Lung microvascular endothelial cell (primary cell): ENCODE measurements at places on chromosomes 4 and X. TPM values are rescaled to one million over a fixed set of nuclear protein-coding genes. Genes with fewer than 3 reads are reported as not detected.
A peak's percentile ranks its signal among the peaks of the same experiment; 100 is the strongest.

DNA sequence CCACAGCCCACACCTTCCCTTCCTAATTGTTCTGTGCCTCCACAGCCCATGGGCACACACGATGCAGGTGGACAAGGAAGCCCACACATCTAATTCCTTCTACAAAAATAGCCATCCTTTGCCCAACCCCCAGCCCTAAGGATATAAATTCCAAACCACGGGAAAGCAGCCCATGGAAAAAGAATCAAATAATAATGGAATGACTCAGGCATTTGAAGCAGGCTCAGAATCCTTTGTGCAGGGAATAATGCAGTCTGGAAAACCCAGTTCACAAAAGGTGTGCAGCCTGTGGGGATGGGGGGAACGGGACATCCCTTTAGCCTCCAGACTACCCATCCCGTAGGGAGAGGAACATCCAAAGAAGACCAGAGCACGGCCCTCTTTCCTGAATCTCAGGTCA lies 342.3 kb upstream of the GALNT7 start:
- DNase-seq: no peak

DNA sequence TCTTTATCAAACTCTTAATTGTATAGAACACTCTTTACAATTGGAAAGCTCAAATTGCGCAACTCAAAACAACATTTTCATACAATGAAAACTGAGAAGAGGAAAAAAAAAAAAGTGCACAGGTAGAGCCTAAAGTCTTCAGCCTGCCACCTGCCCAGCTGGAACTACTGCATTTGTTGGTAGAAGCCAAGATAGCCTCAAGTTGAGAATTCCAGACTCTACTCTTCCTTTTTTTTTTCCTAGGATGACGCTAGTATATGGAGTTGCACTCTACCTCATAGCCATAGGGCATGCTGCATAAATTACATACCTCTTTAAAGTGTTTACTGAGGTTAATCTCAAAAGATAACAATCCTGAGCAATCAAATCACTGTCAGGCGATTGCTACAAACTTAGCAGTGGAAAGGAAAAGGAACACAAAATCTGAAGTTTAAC lies 13.6 kb downstream of the ABCG2 start:
- no peak for DNase-seq

GRCh38 chr4:10534820-10535219 lies 77.6 kb upstream of the ZNF518B start:
- no peak for DNase-seq

The ARSJ gene
- 12.4 and 13.9 TPM in 2 replicates for total RNA-seq

DNA sequence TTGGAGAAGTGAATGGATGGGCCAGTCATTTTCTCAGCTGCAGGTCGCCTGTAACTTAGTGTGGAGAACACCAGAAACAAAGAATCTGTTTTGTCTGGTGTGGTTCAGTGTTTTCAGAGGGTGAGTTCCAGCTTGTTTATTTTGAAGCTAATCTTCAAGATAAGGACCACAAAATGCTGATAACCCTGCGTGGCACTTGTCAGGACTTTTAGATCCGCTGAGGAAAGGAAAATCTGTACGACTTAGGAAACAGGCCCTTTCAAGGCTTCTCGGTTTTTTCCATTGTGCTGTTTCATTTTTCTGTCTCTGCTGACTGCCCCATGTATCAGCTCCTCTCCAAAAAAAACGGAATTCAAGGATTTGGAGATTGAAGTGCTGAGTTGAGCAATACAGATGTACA lies 8.7 kb upstream of the ANAPC4 start:
- DNase-seq: no peak

The CHM gene
- 14.6 and 20.2 TPM in 2 replicates for total RNA-seq

The MAGEC2 gene
- total RNA-seq: not detected in 2 replicates

DNA sequence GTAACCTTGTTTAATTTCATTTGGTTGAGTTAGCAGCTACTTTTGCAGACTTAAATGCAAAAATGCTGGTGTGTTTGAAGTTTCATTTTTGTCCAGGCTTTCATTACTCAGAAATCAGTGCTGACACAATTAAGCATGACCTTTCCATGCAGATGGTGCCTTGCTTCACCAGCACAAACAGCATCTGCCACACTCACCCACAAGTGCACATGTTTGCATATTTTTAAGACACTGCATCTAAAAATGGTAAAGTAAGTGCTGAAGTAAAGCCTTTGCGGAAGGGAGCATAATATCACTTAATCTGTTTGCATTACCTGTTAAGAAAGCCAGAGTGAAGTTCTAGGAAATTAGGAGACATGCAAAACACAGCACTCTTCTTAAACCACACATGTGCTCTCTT lies 7.3 kb upstream of the DAPP1 start:
- DNase-seq: no peak

GRCh38 chrX:70554081-70554480 lies 109.4 kb downstream of the DLG3 start:
- DNase-seq: peak; percentile 22

DNA sequence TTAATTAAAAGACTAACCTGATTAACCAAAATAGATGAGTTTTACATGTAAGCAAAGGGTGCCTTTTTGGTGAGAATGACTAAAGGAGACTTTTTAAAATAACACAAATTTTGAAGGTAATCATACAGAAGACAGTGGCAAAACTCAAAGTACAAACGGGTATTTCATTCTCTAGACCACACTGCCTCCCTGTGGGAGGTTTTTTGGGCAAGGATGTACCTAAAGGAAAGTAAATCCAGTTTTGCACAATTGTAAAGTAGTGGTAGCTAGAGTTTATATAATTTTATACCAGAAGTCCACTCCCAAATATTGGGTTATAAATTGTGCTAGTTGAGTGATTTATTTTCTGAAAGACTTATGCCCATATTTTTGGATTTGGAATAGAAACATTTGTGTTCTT lies 201.0 kb downstream of the PAPSS1 start:
- DNase-seq: peak; percentile 54

The SLC6A14 gene
- not detected in 2 replicates for total RNA-seq

GRCh38 chrX:151973851-151974335 lies 583 bp downstream of the GABRE start:
- DNase-seq: peak; percentile 37

DNA sequence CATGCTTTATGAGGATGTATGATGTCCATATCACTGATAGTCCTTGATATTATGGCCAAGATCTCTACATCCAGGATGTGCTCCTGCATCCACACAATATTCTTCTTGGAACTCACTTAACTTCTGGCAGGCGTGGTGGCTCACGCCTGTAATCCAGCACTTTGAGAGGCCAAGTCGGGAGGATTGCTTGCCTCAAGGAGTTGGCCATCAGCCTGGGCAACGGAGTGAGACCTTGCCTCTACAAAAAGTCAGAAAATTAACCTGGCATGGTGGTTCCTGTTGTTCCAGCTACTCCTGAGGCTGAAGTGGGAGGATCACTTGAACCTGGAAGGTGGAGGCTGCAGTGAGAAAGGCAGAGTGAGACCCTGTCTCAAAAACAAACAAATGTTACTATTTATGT lies 2.3 kb upstream of the HNRNPD start:
- DNase-seq: no peak

The TACC3 gene
- 4.4 and 10.2 TPM in 2 replicates for total RNA-seq

- DNase-seq: no peak
Observed at GRCh38 chr4:52873191-52873590, 11.1 kb downstream of the RASL11B start.

DNA sequence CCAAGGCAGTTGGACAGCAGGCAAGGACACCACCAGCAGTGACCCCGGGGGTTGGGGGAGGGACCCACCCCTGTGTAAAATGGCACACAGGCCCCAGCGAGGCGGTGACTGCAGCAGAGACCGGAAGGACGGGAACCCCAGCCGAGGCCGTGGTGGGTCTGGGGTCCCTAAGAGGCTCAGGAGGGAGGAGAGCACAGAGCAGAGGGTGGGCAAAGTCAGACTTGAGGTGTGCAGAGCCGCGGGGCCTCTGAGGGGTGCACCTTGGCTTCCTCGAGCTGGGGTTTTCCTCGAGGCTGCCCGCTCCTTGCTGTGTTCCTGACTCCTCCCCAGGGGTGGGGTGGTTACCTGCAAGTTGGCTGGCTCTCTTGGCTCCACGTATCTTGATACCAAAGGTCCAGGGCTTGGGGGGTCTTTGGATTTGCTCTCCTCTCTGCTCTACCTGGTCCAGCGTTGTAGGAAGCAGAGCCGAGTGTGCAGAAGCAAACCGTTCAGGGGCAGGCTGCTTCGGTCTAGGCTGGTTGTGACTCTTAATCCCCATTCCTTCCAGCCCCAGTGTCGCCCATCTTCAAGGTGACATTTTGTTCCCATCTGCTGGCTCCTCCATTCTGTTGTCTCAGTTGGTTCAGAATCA lies 37.9 kb upstream of the SORCS2 start:
- no peak for DNase-seq

The USP17L12 gene
- not detected in 2 replicates for total RNA-seq

DNA sequence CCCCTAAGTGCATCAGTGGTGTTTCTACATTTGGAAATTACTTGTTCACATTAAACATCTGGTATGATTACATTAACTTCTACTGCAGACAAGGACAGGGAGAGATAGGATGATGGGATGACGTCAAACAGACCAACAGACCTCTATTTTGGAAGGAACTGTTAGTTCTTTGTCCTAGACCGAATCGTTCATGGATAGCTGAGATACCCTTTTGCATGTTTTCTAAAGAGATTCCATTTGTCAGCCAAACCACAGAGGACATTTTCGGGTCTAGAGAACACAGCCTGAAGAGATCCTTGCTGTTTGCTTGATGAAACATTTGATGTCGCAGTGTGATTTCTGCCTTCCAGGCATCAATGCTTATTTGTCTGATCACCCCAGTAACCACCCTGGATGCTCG lies 27.7 kb downstream of the CHST7 start:
- no peak for DNase-seq

GRCh38 chrX:45007598-45007997 lies 134.6 kb downstream of the KDM6A start:
- DNase-seq: no peak

The PIN4 gene
- total RNA-seq: 10.7 and 13.7 TPM in 2 replicates

GRCh38 chr4:182806259-182807252 lies 110.6 kb downstream of the DCTD start:
- DNase-seq: peak; percentile 89

DNA sequence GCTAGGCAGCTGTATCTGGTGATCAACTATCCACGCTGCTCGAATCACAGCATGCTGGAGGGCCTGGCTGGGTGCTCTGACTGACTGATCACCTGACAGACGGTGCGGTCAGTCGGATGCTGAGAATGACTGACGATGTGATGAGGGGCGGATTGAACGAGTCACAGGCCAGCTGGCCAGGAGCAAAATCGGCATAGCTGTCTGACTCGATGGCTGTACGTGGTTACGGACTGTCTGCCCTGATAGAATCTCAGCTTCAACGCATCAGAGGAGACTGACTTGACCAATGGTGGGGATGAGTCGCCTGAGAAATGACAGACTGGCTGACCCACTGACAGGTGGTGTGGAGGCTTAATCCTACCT lies 1.0 kb upstream of the SUV39H1 start:
- DNase-seq: peak; percentile 25

- DNase-seq: peak; percentile 10
Observed at GRCh38 chr4:152524427-152524826, 11.5 kb downstream of the FBXW7 start.

DNA sequence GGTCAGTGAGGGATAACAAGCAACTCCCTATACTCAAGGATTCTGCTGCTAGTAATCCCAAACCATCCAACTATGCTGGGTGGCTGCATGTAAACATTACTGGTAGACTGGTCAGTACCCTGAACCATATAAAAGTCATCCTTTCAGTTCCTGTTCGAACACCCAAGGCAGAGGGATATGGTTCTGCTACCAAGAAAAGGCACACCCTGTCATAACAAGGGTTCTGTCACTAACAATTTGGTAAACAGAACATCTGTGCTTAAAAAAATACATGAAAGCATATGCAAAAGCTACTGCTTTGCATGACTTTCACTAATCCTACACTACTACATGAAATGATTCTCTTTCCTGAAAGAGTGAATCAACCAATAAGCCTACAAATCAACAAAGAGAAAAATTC lies 76.8 kb upstream of the MCF2 start:
- no peak for DNase-seq

The ZNF732 gene
- 0.40 and 0.44 TPM in 2 replicates for total RNA-seq

- no peak for DNase-seq
Observed at GRCh38 chr4:67460574-67460973, 84.7 kb downstream of the CENPC start.

- no peak for DNase-seq
Observed at GRCh38 chr4:31021008-31021407, 300.8 kb downstream of the PCDH7 start.

The SHROOM2 gene
- 5.0 and 5.4 TPM in 2 replicates for total RNA-seq
